ENCODE measurements at places on chromosomes 16 and 17.

- no peak for DNase-seq
These were observed 17.7 kb downstream of the KRT9 start for GRCh38 chr17:41553987-41554680.

GRCh38 chr16:68737730-68738629, 888 bp downstream of the CDH1 start:
- no peak for DNase-seq

- DNase-seq, result peak; percentile 79
These were observed 12.1 kb upstream of the CBFB start for GRCh38 chr16:67016681-67017420.

DNA sequence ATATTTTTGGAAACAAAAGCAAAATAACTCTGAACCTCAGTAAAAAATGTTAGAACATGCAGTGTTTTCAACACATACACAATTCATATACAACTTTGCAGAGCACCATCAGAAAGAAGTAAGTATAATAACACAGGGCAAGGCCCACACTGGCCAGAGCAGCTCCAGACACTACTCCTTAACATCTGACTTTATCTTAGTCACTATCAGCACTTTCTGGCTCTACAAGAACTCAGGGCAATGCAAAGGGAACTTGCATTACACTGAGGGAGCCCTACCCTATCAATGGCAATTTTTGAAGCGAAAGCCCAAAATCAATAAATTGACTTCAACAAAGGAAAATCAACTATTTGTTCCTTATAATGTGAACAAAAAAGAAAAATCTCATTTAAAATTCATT, 16.5 kb downstream of the RNF157 start:
- DNase-seq, result no peak

GRCh38 chr16:89000207-89000959, 23.4 kb upstream of the CBFA2T3 start:
- DNase-seq, result no peak

GRCh38 chr16:4351880-4352279, 759 bp upstream of the PAM16 start:
- no peak for DNase-seq

- DNase-seq, result no peak
These were observed 187.5 kb upstream of the FOXF1 start for GRCh38 chr16:86322806-86323205.

- no peak for DNase-seq
These were observed 106.8 kb downstream of the ZNF778 start for GRCh38 chr16:89324056-89325010.

GRCh38 chr17:34584805-34585416, 5.5 kb downstream of the TMEM132E start:
- no peak for DNase-seq

DNA sequence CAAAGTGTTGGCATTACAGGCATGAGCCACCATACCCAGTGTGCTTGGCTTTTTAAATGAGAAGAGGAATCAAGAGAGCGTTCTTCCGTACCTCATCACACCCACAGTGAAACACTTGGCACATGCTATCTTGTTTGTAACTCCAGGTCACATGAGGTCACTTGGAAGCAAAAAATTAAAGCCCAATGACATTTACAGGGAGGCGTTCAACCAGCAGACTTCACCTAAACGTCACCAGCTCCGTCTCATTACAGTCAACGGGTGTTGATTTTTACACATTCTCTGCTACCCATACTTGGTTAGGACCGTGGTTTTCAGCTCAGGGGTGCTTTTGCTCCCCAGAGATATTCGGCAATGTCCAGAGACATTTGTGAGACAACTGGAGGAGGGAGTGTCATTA, 127.0 kb downstream of the XYLT1 start:
- DNase-seq, result no peak

DNA sequence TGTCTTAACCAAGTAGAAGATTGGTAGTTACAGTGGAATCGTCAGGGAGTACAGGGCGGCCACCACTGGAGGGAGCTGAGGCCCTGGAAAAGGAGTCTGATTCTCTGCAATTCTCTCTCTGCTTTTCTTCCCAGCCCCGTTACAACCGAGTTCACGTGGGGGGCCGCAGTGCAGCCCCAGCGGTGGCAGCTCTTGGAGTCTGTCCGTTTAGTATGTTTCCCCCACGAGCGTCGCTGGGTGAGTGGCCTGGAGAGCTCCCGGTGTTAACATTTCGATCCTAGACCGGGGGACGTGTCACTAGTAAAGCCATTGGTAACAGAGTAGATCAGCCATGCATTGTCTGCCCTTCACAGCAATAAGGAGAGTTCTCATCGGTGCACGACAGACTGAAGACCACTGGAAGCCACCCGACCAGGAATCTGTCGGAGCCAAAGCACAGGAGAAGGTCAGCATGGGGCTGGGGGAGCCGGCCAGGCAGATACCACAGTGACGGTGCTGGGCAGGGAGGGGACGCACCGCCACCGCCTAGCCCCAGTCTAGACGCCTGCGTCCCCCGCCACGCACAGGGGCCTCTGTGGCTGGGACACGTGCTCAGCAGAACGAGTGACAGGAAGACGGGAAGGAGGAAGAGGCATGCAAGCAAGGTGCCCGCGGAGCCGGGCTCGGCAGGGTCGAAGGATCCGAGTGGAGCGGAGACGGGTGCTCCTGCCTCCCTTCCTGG, 15.7 kb downstream of the SLC16A3 start:
- DNase-seq, result no peak

GRCh38 chr17:32158870-32159585, 16.7 kb downstream of the RHOT1 start:
- DNase-seq, result no peak

DNA sequence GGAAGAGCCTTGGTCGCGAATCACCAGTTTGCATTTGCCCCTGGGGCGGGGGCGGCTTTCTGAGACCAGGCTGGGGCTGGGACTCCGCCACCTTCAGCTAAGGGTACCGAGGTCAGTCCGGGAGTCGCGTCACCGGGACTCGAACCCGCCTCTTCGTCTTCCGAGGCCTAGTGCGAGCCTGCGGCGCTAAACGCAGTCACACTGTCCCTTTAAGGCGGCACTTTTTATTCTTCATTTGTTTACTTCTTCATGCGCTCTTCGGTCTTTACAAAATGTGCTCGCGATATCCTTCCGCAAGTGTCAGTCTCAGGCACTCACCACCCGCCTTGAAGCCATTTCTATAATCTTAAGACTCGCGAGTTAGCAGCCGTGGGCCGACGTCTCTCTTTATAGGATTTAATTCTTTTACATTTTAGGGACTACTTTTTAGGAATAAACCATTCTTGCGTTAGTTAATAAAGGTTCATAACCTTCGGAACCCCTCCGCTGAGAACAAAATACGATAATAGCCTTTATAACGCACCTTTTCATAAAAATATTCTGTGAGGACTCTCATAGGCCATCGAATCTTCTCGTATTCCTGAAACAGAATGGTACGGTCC, 593 bp upstream of the HEXIM1 start:
- DNase-seq, result no peak

- no peak for DNase-seq
These were observed 29.7 kb upstream of the RMI2 start for GRCh38 chr16:11315510-11315909.
